ENCODE measurements at places on chromosomes 12 and 14. TPM values are rescaled to one million over a fixed set of nuclear protein-coding genes. Genes with fewer than 3 reads are reported as not detected.

The SLC8A3 gene
- not detected for total RNA-seq

The PHLDA1 gene
- 10.5 TPM for total RNA-seq

The ATXN3 gene
- 92.0 TPM for total RNA-seq

The CNTN1 gene
- not detected for total RNA-seq

The KRT73 gene
- total RNA-seq, result not detected

The CSRP2 gene
- not detected for total RNA-seq

The DIO2 gene
- not detected for total RNA-seq

The PRKD1 gene
- not detected for total RNA-seq

DNA sequence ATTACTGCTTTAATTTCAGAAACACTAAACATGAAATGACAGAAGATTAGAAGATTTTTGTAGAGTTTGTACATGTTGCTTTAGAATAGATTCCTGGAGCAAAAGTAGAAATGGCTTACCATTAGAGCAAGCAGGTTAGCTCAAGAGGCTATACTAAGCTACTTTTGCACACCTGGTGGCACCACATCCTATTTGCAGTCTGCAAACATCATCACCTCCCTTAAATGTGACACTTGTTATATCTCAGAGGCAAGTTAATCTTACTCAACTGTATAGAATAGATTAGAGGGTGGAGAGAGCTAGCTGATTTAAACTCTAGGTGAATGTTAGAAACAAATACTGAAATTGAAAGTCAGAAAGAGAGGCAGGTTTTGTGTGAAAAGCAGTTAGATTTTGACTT, 30.7 kb upstream of the OR4E1 start:
- peak overlapping the region; percentile 49 for H3K4me3 ChIP-seq
- H3K27ac ChIP-seq, result peak overlapping the region; percentile 87
- peaks cover 18% of the 10 kb centered on the region for H3K27me3 ChIP-seq
- DNase-seq, result peak; percentile 85

- no peaks in the 10 kb centered on the region for H3K4me1 ChIP-seq
- H3K27ac ChIP-seq, result no peak overlapping the region
- H3K4me3 ChIP-seq, result no peak overlapping the region
- DNase-seq, result no peak
Observed at GRCh38 chr14:93267149-93267711, 60.2 kb downstream of the UBR7 start.

DNA sequence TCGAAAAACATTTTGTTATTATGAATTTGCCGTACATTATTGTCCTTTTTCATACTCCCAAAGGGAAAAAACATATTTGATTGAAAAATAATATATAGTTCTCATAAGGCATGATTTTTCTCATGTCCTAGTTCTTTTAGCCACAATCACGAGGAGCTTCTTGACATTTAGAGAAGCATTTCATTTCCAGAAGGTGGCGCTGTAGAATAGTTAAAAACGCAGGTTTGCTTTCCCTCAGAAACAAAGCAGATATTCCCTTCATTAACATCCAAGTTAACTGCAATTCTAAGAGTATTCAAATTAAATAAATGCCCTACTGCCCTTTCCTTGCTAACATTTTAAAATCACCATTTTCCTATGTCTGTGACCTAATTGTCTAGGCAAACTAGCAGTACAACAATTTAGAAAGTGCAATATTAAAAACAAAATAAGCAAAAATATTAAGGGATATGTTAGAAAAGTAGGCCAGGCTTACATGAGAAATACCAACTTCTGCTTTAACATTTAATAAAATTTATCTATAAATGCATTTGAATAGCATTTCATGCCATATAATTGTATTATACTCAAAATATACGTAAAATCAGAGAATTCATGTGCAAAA, 10.9 kb upstream of the PIK3C2G start:
- H3K27me3 ChIP-seq, result no peaks in the 10 kb centered on the region
- no peaks in the 10 kb centered on the region for H3K36me3 ChIP-seq
- peak; percentile 79 for DNase-seq
- H3K4me3 ChIP-seq, result no peak overlapping the region
- no peaks in the 10 kb centered on the region for H3K4me1 ChIP-seq

- H3K4me1 ChIP-seq, result no peaks in the 10 kb centered on the region
- no peaks in the 10 kb centered on the region for H3K27me3 ChIP-seq
- H3K4me3 ChIP-seq, result no peak overlapping the region
- no peak for DNase-seq
- no peaks in the 10 kb centered on the region for H3K36me3 ChIP-seq
Observed at GRCh38 chr12:75208856-75209811, 505 bp downstream of the KCNC2 start.

GRCh38 chr14:34722723-34723545, 8.5 kb upstream of the CFL2 start:
- H3K36me3 ChIP-seq, result no peaks in the 10 kb centered on the region
- H3K4me3 ChIP-seq, result no peak overlapping the region
- no peaks in the 10 kb centered on the region for H3K27me3 ChIP-seq
- no peak overlapping the region for H3K27ac ChIP-seq
- DNase-seq, result peak; percentile 74

DNA sequence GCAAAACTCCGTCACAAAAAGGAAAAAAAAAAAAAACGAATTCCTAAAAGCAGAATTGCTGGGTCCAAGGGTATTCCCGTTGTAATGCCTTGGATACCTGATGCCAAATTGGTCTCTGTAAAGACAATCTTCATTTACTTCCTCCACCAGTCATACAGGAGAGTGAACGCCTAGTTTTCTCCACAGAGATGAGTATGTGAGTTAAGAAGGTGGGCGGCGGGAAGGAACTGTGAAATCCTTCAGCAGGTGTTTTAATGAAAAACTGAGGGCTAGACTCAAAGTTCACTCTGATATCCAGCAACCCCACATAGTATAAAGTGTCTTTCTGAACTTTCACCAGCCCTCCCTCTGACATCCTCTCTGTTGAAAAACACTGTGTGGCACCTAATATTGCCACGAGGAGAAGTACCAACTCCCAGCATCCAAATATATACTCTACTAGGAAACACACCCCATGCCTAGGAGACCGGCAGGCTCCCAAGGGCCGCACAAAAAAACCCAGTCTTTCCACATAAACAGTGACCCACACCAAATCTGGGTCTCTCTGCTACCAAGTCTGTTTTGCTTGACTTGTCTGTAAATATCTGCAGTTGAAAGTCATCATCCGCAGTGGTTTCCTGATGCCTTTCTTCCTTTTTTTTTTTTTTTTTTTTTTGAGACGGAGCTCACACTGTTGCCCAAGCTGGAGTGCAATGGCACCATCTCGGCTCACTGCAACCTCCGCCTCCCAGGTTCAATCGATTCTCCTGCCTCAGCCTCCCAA, 30.3 kb upstream of the FOXN3 start:
- H3K27me3 ChIP-seq, result no peaks in the 10 kb centered on the region
- H3K36me3 ChIP-seq, result no peaks in the 10 kb centered on the region
- DNase-seq, result no peak
- no peak overlapping the region for H3K27ac ChIP-seq

GRCh38 chr14:23159532-23159931, 23.9 kb downstream of the SLC7A8 start:
- H3K27ac ChIP-seq, result no peak overlapping the region
- no peaks in the 10 kb centered on the region for H3K36me3 ChIP-seq
- H3K27me3 ChIP-seq, result no peaks in the 10 kb centered on the region
- H3K4me1 ChIP-seq, result peaks cover 4% of the 10 kb centered on the region
- no peak overlapping the region for H3K4me3 ChIP-seq

DNA sequence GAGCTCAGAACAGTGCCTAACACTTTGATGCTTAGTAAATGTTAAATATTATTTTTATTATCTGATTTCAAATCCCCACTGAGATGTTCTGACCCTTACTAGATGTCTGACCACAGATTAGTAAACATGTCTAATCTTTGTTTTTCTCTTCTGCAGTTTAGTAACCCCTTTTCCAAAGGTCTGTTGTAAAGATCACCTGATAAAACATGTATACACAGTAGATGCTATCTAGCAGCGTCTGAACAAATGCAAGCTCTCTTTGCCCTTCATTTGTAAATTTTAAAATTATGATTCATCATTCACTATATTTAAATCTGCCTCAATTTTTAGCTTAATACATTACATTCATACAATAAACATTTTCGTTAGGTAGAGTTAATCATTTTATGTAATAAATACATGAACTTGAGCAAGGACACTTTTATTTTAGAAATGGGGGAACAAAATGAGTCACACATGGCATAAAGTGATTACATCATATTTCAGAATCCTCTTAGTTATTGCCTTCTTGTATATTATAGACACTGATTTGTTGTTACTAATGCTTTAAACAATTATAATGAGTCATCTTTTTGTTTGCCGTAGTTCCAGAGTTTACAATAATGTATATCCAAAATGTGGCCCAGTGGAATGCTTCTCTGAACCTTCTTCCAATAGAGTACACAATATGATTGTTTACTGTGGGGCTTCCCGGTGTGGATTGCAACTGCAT, 1.7 kb upstream of the OR4K5 start:
- no peak overlapping the region for H3K27ac ChIP-seq
- H3K4me3 ChIP-seq, result no peak overlapping the region
- H3K36me3 ChIP-seq, result no peaks in the 10 kb centered on the region
- H3K4me1 ChIP-seq, result no peaks in the 10 kb centered on the region

DNA sequence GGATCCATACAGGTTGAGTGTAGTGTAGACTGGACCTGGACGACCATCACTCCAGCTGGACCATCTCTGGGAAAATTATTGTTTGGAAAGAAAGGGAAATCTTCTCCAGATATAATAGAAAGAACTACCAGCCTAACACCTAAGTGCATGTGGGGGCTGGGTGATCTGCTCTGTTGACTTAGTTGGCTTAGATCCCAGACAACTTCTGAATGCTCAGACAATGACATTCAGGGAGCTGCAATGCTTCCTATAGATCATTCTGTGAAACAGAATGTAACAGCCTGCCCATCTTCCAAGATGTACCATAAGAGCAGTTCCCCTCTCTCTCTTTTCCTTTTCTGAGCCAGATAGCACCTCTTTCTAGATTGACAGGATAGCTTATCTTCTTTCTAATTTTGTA, 572.8 kb upstream of the STXBP6 start:
- H3K27me3 ChIP-seq, result no peaks in the 10 kb centered on the region
- no peaks in the 10 kb centered on the region for H3K4me1 ChIP-seq
- no peak overlapping the region for H3K27ac ChIP-seq
- no peaks in the 10 kb centered on the region for H3K36me3 ChIP-seq
- DNase-seq, result no peak

GRCh38 chr12:90028635-90029051, 320.0 kb upstream of the ATP2B1 start:
- DNase-seq, result no peak
- no peaks in the 10 kb centered on the region for H3K36me3 ChIP-seq
- H3K4me3 ChIP-seq, result no peak overlapping the region
- H3K27ac ChIP-seq, result no peak overlapping the region
- H3K4me1 ChIP-seq, result no peaks in the 10 kb centered on the region

GRCh38 chr12:64757771-64758170, 1.4 kb downstream of the GNS start:
- no peaks in the 10 kb centered on the region for H3K36me3 ChIP-seq
- peak overlapping the region; percentile 43 for H3K27ac ChIP-seq
- H3K27me3 ChIP-seq, result no peaks in the 10 kb centered on the region

DNA sequence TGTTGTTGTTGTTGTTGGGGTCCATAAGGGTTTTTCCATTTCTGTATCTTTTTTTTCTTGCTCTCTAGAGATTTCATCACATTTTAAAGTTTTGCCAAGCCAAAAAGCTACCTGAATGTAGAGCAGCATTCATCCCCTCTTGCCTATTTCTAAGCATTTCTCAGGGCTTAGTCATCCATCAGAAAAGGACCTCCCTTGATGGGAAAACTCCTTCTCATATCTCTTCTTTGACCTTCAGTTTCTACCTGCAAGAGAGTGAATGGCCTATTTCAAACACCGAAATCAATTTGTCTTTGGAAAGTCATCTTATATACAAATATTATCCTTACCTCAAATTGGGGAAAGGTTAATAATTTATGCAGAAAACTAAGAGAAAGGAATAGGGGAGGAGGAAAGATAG, 4.5 kb downstream of the MYBPC1 start:
- H3K4me1 ChIP-seq, result no peaks in the 10 kb centered on the region
- no peaks in the 10 kb centered on the region for H3K36me3 ChIP-seq
- no peak for DNase-seq
- H3K27ac ChIP-seq, result no peak overlapping the region

GRCh38 chr12:12007001-12007712, 63.6 kb upstream of the BCL2L14 start:
- H3K4me3 ChIP-seq, result no peak overlapping the region
- H3K36me3 ChIP-seq, result no peaks in the 10 kb centered on the region
- H3K27me3 ChIP-seq, result no peaks in the 10 kb centered on the region
- no peak for DNase-seq

DNA sequence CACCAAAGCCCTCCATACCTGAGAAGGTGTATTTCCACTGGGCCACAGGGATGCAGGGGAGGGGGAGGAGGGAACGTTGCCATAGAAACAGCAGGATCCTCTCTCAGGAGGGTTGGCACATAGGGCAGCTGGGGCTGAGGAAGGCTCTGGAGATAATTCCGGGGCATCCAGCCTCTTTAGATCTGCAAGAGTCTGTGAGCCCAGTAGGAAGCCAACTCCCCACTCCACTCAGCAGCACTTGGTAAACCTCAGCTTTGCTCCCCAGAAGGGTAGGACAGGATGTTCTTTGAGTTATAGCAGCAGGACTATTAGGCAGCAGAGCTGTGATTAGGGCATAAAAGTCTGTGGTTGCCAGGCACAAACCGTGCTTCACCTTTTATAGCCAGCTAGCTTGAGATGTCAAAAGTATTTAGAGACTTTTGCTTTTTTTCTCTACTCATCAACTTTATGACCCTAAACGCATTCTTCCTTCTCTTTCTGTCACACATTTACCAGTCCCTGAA, 7.8 kb upstream of the PLEKHG3 start:
- no peak overlapping the region for H3K27ac ChIP-seq
- no peak overlapping the region for H3K4me3 ChIP-seq
- H3K36me3 ChIP-seq, result no peaks in the 10 kb centered on the region
- DNase-seq, result no peak

DNA sequence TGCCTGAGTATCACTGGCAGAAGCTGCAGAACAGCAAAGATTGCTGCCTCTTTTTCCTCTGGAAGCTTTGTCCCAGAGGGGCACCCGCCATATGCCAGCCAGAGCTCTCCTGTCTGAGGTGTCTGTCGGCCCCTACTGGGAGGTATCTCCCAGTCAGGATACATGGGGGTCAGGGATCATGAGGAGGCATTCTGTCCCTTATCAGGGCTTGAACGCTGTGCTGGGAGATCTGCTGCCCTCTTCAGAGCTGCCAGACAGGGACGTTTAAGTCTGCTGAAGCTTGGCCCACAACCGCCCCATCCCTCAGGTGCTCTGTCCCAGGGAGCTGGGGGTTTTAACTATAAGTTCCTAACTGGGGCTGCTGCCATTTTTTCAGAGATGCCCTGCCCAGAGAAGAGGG, 20.3 kb downstream of the CLEC2B start:
- no peaks in the 10 kb centered on the region for H3K4me1 ChIP-seq
- no peak overlapping the region for H3K27ac ChIP-seq
- no peaks in the 10 kb centered on the region for H3K36me3 ChIP-seq
- H3K4me3 ChIP-seq, result no peak overlapping the region

DNA sequence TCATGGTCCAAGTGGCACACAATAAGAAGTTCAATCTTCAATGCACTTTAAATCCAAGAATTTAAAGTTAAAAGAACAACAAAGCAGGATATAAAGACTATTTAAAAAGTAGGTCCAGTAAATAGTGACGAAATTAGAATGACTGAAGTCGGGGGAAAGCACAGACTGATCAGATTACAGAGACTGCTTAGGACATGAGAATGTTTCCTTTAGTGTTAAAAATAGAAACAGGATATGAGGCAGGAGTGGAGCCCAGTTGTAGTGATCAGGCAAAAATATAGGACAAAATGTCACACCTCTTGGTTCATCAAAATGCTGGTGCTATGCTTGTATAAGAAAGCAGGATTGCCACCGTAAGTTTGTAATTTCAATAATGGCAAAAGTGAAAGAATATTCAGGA, 52.2 kb upstream of the CD163 start:
- H3K27me3 ChIP-seq, result no peaks in the 10 kb centered on the region
- H3K36me3 ChIP-seq, result no peaks in the 10 kb centered on the region
- no peak overlapping the region for H3K4me3 ChIP-seq
- DNase-seq, result no peak
- H3K4me1 ChIP-seq, result no peaks in the 10 kb centered on the region

All from Karpas-422 (cell line).